ENCODE measurements at places on chromosomes 5 and 9.
A peak's percentile ranks its signal among the peaks of the same experiment; 100 is the strongest.

- DNase-seq = peak; percentile 79
These were observed 13.8 kb downstream of the AOPEP start for GRCh38 chr9:94740145-94740840.

GRCh38 chr5:114010362-114010761 is 351.5 kb upstream of the KCNN2 start:
- no peak for DNase-seq

DNA sequence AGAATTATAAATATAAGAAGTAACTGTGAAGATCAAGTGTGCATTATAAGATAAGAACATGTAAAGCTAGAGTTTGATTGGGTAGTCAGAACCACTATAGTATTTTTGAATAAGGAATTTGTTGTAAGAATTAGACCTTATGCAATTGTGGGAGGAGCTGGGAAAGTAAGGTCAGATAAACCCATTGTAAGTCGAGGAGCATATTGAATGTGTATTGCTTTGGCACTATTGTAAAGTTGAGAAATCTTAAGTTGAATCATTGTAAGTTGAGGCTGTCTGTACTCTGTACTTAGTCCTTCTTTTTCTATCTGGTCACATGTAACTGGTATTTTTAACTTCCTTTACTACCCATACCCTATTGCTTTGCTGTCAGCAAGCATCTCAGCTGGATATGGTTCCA is 158.7 kb downstream of the CCDC171 start:
- no peak for DNase-seq

GRCh38 chr5:56432321-56432720 is 199.2 kb upstream of the ANKRD55 start:
- DNase-seq = no peak

DNA sequence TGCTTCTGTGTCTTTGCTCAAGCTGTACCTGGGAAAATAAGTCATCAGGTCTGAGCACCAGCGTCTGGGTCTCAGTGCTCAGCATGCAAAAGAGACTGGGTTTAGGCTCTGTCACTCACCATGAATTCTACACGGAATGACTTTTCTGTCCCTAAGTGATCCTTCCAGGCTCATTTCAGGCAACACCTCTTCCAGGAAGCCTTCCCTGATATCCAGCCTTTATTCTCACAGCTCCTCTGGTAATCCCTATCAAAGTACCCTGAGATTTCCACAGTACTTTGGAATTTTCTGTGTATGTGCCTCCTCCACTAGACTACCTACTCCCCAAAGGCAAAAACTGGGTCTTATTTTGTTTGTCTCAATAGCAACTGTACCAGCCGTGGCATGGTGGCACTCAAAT is 92.7 kb upstream of the BOD1 start:
- DNase-seq = no peak

GRCh38 chr5:8869932-8870331 is 675.9 kb downstream of the SEMA5A start:
- DNase-seq = no peak

GRCh38 chr5:150009671-150010387 is 9.3 kb downstream of the HMGXB3 start:
- DNase-seq = no peak

DNA sequence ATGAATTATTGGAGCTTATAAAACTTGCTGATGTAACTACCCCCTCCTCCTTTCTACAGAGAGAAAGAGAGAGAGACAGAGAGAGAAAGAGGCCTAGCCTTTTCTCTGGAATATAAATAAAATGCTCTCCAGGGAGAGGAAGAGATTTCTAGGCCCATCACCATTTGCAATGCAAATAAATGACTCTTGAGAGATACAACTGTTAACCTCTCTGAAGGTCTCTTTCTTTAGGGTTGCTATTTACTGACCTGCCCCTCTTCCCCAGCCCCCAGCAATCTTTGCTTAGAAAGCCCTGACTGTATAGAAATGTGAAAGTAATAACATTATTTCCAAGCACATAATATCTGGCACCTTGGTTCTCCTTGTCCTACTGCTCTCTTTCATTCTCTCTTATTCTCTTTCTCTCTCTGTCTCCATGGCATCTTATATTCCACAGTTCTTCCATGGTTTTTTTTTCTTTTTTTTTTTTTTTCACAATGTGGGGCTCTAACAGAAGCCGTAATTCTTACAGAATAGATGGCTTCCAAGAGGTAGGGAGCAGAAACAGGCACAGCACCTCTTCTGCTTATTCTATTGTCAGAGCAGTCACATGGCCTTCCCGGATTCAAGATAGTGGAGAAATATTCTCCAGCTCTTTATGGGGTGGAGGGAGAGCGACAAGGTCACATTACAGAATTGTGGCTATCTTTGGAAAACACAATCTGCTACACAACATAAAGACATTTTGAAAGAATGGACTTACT is 1087.9 kb upstream of the NUDT12 start:
- no peak for DNase-seq

DNA sequence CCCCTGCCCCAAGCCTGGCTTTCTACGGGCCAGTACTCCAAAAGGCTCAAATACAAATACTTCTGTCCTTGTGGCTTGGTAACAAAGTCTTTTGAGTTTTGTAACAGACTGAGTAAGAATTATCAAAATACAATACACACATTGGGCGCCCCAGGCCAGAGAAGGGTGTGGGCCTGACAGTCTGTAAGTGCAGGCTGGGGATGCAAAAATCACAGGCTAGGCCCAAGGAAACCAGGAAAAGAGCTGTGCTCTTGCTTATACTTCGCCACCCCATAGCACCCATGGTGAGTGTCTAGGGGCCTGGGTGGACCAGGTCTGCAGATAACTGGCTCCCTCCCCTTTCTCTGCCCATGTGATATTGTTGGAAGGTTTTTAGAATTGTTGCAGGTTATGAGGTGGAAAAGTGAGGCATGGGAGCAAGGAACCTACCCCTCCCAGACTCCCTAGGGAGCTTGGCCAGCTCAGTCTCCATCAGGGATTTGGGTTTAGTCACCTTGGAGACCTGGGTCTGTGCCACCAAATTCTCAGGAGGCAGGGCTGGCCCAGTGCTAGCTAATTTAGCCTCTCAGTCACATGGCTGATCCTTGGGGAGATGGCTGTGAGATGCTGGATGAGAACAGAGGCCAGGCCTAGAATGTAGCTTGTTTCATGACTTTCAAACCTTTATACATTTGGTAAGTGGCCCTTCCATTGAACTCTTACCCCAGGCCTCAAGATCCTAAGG is 72.9 kb downstream of the TARS1 start:
- DNase-seq = no peak

DNA sequence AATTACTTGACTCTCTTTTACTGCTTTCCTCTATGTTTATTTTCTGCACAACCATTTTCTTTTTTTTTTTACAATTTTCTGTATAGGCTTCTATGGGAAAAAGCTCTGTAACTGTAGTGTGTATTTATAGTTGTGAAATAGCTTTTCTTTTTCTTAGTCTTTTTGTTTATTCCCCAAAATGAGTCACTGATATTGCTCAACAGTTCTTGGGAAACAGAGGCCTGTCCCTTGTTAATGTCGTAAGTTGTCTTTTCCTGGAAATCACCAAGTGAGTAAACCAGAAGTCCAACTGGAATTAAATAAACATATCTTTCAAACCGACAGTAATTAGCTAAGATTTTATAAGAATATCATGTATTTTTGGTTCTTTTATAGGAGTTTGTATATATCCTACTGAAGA is 325.1 kb upstream of the PRR16 start:
- DNase-seq = peak; percentile 29

DNA sequence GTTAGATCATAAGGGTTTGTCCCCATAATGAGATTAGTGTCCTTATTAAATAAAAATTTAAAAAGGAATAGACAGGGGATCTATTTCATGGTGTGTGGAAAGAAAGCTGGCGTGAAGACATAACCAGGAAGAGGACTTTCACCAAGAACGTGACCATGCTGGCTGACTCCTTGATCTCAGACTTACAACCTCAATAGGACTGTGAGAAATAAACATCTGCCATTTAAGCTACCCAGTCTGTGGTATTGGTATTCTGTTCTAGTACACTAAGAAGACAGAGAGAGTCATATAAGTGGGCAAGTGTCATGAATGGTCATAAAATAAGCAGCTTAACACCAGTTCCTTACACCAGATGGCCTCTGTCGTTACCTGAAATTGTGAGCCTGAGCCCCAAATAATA is 259.4 kb upstream of the CCNG1 start:
- no peak for DNase-seq

DNA sequence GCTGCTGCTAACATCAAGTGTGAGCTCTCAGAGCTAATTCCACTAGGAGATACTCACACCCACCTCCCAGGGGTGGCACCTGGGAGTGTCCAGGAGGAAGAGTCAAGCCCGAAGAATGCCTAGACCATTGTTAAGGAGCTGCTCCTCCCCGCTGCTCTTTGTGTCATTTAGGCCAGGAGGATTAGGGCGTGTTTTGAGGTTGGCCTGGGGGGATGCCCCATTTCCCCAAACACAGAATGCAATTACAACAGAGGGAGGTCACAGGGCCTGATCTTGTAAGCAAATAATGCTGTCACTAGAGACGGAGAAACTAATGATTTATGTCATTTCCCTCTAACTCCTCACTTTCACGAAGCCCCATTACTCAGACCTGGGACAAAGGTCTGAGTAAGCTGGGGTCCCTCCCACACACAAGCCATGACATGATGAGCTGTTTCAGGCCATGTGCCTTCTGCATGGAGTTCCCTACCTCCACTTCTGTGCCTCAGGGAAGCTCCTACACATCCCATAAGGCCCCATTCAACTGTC is 312.5 kb downstream of the ACTL7B start:
- DNase-seq = no peak

GRCh38 chr5:54491326-54491725 is 26.2 kb upstream of the SNX18 start:
- DNase-seq = no peak

- DNase-seq = peak; percentile 2
These were observed 1.3 kb upstream of the SNX2 start for GRCh38 chr5:122773619-122774018.

DNA sequence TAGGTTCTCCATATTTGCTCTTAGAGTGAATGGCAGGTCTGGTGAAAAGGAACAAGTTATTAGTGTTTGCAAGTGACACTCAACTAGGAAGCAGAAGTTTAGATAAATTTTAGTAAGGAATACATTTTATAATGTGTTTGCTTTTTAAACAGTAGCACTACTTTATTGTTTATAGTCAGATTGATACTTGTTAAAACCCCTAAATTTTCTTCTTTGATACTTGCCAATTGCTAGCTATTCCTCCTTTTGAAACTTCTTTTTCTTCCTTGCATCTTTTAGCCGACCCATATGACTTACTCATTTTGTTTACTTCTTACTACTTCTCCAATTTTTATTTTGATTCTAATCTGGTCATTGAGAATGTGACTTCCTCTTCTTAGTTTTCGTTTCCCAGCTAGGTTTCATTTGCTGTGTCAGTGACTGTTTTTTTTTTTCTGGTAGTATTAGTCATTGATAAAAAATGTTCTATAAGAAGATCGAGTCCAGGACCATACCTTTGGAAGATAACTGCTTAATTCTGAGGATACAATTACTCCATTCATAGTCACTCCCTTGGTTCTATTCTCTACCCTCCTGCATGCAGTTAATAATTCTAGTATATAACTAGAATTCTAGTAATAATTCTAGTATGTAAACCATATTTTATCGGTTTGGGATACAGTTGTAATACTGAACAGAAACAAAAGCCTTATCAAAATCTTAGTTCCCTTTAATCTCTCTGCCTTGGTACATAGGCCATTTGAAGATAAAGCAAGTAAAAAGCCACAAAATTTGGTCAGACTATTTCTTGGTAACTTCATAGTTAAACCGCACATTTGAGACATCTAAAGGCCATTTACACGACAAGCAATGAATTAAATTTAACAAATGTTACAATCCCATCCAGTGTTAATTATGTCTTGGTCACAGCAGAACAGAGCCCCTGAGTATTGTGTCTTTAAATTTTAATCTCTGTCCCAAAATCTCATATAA is 2.8 kb upstream of the RICTOR start:
- DNase-seq = peak; percentile 79

- DNase-seq = no peak
These were observed 1083.8 kb upstream of the NUDT12 start for GRCh38 chr5:104646416-104646815.

DNA sequence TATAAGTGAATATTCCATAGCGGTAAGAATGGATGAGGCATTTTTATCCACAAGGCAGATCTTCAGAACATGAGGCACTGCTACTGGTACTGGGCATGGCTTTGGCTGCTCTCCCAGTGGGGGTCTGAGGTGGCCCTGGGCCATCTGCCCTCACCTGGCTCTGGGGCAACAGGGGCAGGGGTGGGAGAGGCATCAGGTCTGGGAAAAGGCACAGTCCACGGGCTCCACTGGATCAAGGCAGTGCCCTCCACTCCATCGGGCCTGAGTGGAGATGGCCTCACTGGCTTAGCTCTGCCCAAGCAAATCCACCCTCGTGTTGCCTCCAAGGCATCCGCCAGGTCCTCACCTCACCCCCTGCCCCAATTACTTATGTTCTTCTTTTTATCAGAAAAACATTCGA is 10.9 kb upstream of the NKD2 start:
- DNase-seq = no peak

DNA sequence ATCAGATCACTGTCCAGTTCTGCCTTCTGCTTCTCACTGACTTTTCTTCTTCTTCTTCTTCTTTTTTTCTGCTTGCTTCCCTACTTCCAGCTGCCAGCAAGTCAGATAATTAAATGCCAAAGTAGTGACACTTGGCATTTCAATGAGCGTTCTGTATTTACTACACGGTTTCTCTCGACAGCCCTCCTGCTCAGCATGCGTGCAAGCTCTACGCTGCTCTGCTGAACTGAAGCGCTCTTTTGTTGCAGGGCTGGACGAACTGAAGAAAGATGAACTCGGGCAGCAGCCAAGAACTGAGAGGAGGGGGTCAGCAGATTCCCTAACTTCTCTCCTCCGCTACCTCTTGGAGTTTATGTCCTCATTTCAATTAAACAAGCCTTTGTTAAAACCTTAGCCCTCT is 319.1 kb downstream of the GLIS3 start:
- DNase-seq = peak; percentile 66

DNA sequence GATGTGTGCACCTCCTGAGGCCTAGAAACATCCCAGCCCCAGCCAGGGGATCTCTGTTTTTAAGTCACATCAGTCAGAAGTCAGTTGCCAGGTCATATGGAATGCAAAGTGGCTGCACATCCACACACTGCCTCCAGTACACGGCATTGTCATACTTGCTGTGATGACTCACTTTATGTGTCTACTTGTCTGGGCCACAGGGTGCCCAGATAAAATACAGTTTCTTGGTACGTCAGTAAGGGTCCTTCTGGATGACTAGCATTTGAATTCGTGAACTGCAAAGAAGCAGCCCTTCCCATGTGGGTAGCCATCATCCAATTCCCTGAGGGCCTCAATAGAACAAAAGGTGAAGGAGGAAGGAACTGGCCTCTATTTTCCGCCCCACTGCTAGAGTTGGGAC is 27.7 kb downstream of the AUH start:
- no peak for DNase-seq

- peak; percentile 83 for DNase-seq
These were observed 22.9 kb upstream of the CAVIN4 start for GRCh38 chr9:100554935-100555401.
